Activated T-helper 1 cell treated with anti-CD3 and anti-CD28 coated beads, Interleukin-12 subunit alpha, Interleukin-12 subunit beta, Interleukin-2, Interleukin-4 antibody, amounts not matched to agents 30 ng/mL and 10 ng/mL and 1 ng/mL, durations not matched to agents 14 hours and 24 hours and 36 hours (primary cell): ENCODE measurements at places on chromosomes 7 and 10. TPM values are rescaled to one million over a fixed set of nuclear protein-coding genes. Genes with fewer than 3 reads are reported as not detected.

DNA sequence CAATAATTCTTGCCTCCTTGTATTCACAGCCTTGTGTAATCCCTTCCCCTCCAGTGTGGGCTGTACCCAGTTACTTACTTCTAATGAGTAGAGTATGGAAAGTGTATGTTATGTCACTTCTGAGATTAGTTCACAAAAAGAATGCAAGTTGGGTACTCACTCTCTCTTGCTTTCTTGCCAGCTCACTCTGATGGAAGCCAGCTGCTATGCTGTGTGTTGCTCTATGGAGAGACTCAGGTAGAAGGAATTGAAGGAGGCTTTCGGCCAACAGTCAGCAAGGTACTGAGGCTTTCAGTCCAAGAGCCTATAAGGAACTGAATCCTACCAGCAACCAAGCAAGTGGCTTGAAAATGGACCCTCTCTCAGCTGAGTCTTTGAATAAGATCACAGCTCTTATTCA lies 9.7 kb upstream of the BICC1 start:
- H3K27me3 ChIP-seq, result peaks cover 11% of the 10 kb centered on the region
- no peak for DNase-seq
- H3K36me3 ChIP-seq, result no peaks in the 10 kb centered on the region
- no peaks in the 10 kb centered on the region for H3K4me1 ChIP-seq
- no peak overlapping the region for H3K27ac ChIP-seq

DNA sequence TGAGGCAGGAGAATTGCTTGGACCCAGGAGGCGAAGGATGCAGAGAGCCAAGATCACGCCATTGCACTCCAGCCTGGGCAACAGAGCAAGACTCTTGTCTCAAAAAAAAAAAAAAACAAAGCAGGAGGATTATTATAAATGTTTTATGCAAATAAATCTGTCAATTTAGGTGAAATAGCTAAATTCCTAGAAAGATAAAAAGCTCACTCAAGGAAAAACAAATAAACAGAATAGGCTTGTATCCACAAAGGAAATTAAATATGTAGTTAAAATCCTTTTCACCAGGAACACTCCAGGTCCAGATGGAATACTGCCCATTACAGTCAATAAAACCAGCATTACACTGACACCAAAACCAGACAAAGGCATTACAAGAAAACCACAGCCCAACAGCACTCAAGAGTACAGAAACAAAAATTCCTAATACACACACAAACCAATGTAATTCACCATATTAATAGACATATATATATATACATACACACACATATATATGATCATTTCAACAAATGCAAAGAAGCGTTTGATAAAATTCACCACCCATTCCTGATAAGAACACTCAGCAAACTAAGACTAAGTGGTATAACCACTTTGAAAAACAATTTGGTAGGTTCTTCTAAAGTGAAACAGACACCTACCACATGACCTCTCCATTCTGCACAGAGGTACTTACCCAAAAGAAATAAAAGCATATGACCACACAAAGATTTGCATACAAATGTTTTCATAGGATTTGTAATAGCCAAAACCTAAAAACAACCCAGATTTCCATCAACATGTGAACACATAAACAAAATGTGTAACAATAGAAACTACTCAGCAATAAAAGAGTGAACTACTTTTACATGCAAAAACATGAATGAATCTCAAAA lies 38.8 kb downstream of the ABI1 start:
- H3K27ac ChIP-seq, result peak overlapping the region; percentile 64
- H3K4me1 ChIP-seq, result peaks cover 44% of the 10 kb centered on the region
- no peaks in the 10 kb centered on the region for H3K27me3 ChIP-seq
- H3K36me3 ChIP-seq, result peaks cover 33% of the 10 kb centered on the region
- no peak overlapping the region for H3K4me3 ChIP-seq

LIPJ gene
- total RNA-seq, result not detected in 2 replicates

- peaks cover 30% of the 10 kb centered on the region for H3K4me1 ChIP-seq
- peaks cover 2% of the 10 kb centered on the region for H3K27me3 ChIP-seq
- DNase-seq, result peak; percentile 14
- peak overlapping the region; percentile 99 for H3K4me3 ChIP-seq
- peaks cover 9% of the 10 kb centered on the region for H3K36me3 ChIP-seq
Measured at GRCh38 chr7:4682621-4683042, 537 bp downstream of the FOXK1 start.

POLR2J3 gene
- total RNA-seq, result 49.6 and 53.9 TPM in 2 replicates

DNA sequence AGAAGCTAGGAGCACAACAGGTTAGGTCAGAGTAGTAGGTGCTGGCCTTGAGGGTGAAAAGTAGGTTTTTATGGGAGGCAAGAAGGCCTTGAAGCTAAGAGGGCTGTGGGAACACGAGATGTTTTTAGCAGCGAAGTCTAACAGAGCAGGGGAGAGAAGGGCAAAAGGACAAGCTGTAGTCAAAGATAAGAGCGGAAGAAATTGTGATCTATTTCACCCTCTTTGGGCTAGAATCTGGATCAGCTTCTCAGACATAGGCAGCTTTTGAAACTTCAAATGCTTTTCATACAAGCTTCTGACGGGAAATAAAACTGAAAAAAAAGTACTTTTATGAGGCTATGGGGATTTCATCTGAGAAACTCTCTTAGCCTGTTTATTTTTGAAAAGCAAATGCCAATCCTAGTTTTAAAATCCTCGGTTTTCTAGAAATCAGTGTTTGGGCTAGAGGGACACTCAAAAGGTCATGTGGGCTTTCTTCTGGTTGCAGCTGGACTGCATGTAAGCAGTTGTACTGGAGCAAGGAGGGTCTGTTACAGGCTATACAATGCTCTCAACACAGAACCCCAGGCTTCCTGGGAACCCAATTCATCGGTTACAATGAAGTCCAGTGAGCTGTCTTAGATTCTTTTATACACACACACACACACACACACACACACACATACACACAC lies 83.6 kb downstream of the RNF216 start:
- peak overlapping the region; percentile 36 for H3K27ac ChIP-seq
- H3K27me3 ChIP-seq, result peaks cover 21% of the 10 kb centered on the region
- H3K36me3 ChIP-seq, result peaks cover 24% of the 10 kb centered on the region
- H3K4me1 ChIP-seq, result peaks cover 87% of the 10 kb centered on the region

DNA sequence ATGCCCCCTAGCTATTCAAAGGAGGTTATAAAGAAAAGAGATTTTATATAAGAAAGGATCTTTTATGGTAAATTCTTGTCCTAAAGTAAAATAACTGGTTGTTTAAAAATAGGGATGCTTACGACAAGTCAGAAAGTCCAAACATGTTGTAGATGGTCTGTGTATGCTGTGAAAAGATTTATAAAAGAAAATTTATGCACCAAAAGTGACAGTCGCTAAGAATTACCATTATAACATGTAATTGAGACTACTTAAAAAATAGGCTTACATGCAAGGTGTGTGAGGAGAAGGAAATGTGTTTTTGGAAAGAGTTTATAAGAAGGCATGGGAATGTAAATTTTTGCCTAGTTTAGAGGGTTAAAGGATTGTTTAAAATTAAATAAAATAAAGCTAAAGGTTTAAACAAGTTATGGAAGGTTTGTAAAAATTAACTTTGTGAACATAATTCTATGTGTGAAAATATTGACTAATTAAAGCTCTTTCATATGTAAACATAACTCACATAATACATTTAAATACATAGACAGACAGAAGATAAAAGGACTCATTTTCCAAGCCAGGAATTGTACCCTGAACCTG lies 118.5 kb downstream of the LYZL1 start:
- no peak for DNase-seq
- no peak overlapping the region for H3K4me3 ChIP-seq
- no peak overlapping the region for H3K27ac ChIP-seq
- H3K27me3 ChIP-seq, result peaks cover 4% of the 10 kb centered on the region
- H3K36me3 ChIP-seq, result peaks cover 7% of the 10 kb centered on the region

GRCh38 chr7:23347682-23348180 lies 48.6 kb downstream of the MALSU1 start:
- H3K4me1 ChIP-seq, result peaks cover 31% of the 10 kb centered on the region
- no peak for DNase-seq
- no peak overlapping the region for H3K27ac ChIP-seq
- peaks cover 18% of the 10 kb centered on the region for H3K27me3 ChIP-seq

TMEM229A gene
- not detected in 2 replicates for total RNA-seq

WDFY4 gene
- total RNA-seq, result 0.08 TPM in 1 of 2 replicates, not detected in the other

- peaks cover 47% of the 10 kb centered on the region for H3K36me3 ChIP-seq
- no peaks in the 10 kb centered on the region for H3K27me3 ChIP-seq
- DNase-seq, result no peak
- peaks cover 58% of the 10 kb centered on the region for H3K4me1 ChIP-seq
Measured at GRCh38 chr7:76340617-76341131, 18.1 kb downstream of the YWHAG start.

MYO1G gene
- 252 and 258 TPM in 2 replicates for total RNA-seq

GRCh38 chr10:92845921-92846320 lies 2.4 kb upstream of the EXOC6 start:
- no peak overlapping the region for H3K4me3 ChIP-seq
- peaks cover 44% of the 10 kb centered on the region for H3K4me1 ChIP-seq
- H3K27ac ChIP-seq, result no peak overlapping the region
- peaks cover 3% of the 10 kb centered on the region for H3K27me3 ChIP-seq

ITPRID1 gene
- not detected in 2 replicates for total RNA-seq

USP6NL gene
- total RNA-seq, result 0.64 and 0.78 TPM in 2 replicates

- H3K27me3 ChIP-seq, result peaks cover 46% of the 10 kb centered on the region
- peaks cover 10% of the 10 kb centered on the region for H3K4me1 ChIP-seq
- H3K36me3 ChIP-seq, result no peaks in the 10 kb centered on the region
- H3K27ac ChIP-seq, result peak within 1 kb of the TSS; percentile 75
- DNase-seq, result peak; percentile 67
Measured at GRCh38 chr10:59709395-59710125, at the start of gene SLC16A9. SLC16A9 (minus strand) TSS chr10:59709850; CDS start chr10:59684291, 25,559 bp downstream.
